ENCODE measurements at places on chromosomes 11 and 22.

- H3K4me1 ChIP-seq: peaks cover 5% of the 10 kb centered on the region
- H3K27ac ChIP-seq: no peak overlapping the region
- peaks cover 5% of the 10 kb centered on the region for H3K27me3 ChIP-seq
- no peaks in the 10 kb centered on the region for H3K36me3 ChIP-seq
- no peak for DNase-seq
- H3K4me3 ChIP-seq: no peak overlapping the region
These were observed 16.7 kb downstream of the ETS1 start for GRCh38 chr11:128570632-128571031.

DNA sequence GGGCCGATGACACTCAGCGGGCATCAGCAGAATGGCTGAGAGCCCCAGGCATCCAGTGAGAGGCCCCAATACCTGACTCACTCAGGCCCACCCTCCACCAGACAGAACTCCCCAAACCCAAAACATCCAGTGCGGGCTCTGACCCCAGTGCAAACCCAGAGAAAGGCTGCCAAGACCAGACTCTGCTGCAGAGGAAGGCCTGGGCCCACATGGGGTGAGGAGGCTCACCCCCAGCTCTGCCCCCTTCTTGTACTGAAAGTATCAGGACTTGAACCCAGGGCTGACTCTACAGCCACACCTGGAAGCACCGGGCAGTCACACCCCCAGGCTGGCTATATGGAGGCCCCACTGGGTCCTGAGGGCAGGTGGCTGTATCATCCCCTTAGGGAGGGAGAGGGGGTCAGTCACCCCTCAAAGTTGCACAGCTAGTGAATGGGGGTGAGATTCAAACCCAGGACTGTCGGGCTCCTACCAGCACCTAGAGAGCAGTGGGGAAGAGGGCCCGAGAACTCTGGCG is 49.3 kb downstream of the IGLL1 start:
- no peak overlapping the region for H3K4me3 ChIP-seq
- H3K4me1 ChIP-seq: no peaks in the 10 kb centered on the region
- peaks cover 67% of the 10 kb centered on the region for H3K27me3 ChIP-seq
- no peak overlapping the region for H3K27ac ChIP-seq
- H3K36me3 ChIP-seq: no peaks in the 10 kb centered on the region
- no peak for DNase-seq

GRCh38 chr11:88655656-88656055 is 318.1 kb upstream of the CTSC start:
- H3K4me1 ChIP-seq: no peaks in the 10 kb centered on the region
- no peak overlapping the region for H3K4me3 ChIP-seq
- no peak overlapping the region for H3K27ac ChIP-seq
- no peak for DNase-seq

GRCh38 chr11:21426931-21427330 is 757.5 kb downstream of the NELL1 start:
- H3K4me3 ChIP-seq: no peak overlapping the region
- no peaks in the 10 kb centered on the region for H3K36me3 ChIP-seq
- DNase-seq: no peak
- H3K4me1 ChIP-seq: no peaks in the 10 kb centered on the region
- H3K27ac ChIP-seq: no peak overlapping the region

- no peaks in the 10 kb centered on the region for H3K4me1 ChIP-seq
- no peak for DNase-seq
- H3K27ac ChIP-seq: no peak overlapping the region
- no peaks in the 10 kb centered on the region for H3K27me3 ChIP-seq
These were observed 114.5 kb upstream of the MTNR1B start for GRCh38 chr11:92854952-92855351.

- H3K36me3 ChIP-seq: no peaks in the 10 kb centered on the region
- H3K4me1 ChIP-seq: peaks cover 3% of the 10 kb centered on the region
- no peak overlapping the region for H3K4me3 ChIP-seq
- DNase-seq: no peak
These were observed 22.2 kb upstream of the TP53I11 start for GRCh38 chr11:44972746-44973435.

DNA sequence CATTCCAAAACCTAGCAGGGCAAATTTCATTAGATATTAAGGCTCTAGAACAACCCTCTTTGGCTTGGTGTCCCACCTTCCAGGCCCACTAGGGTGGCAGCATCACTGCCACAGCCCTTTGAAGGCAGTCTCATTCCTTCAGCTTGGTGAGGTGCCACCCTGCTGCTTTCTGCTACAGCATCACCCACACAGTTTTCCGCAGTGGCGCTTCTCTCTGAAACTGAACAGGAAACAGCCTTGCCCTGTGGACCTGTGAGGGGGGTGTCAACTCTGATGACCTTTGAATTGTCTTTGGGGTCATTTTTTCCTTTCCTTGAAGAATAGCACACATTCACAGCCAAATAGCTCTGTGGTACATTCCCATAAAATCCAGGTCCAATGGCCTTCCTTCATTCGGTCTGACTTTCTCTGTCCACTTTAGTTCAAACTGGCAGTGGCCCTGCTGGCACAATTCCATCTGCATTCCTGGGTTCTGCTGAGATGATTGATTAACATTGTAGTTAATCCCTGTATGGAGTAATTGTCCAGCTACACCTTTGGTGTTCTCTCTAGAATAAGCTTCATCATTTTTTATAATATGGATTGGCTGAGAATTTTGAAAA is 251.9 kb upstream of the FAT3 start:
- no peak for DNase-seq
- H3K27me3 ChIP-seq: no peaks in the 10 kb centered on the region
- no peaks in the 10 kb centered on the region for H3K36me3 ChIP-seq
- H3K4me3 ChIP-seq: no peak overlapping the region
- no peaks in the 10 kb centered on the region for H3K4me1 ChIP-seq

DNA sequence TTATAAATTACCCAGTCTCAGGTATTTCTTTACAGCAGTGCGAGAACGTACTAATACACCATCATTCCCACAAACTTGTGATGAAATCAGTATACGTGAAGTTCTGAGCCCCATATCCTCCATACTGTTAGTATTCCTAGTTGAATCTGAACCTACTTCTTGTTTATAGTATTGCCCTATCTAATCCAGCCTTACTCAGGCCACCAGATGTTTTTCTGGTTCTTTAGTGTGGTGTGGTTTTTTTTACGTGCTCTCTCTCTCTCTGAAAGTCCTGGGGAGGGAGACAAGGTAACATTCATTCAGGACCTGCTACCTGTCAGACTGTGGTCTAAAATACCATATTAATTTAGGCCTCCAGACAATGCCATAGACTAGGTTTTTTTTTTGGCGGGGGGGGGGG is 47.6 kb upstream of the TEAD1 start:
- H3K4me1 ChIP-seq: no peaks in the 10 kb centered on the region
- no peaks in the 10 kb centered on the region for H3K36me3 ChIP-seq
- no peak overlapping the region for H3K27ac ChIP-seq
- DNase-seq: no peak

GRCh38 chr11:34426766-34427185 is 12.0 kb upstream of the CAT start:
- no peaks in the 10 kb centered on the region for H3K4me1 ChIP-seq
- no peak for DNase-seq
- no peaks in the 10 kb centered on the region for H3K27me3 ChIP-seq
- H3K4me3 ChIP-seq: no peak overlapping the region
- no peaks in the 10 kb centered on the region for H3K36me3 ChIP-seq
- H3K27ac ChIP-seq: no peak overlapping the region

DNA sequence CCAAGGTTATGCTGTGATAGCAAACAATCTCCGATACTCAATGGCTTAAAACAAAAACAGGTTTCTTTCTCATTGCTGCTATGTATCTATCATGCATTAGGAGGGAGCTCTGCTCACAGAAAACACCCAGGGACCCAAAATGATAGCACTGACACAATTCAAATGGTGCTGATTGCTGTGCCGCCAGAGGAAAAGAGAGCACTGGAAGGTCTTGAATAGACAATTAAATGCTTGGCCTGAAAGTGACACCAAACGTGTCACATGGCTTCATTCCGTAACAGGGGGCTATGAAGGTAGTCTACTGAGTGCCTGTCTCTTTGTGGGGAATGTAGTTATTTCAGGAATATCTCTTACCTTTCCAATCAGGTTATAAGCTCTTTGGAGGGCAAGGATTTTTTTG is 94.2 kb downstream of the FAR1 start:
- H3K27me3 ChIP-seq: no peaks in the 10 kb centered on the region
- H3K4me3 ChIP-seq: no peak overlapping the region
- no peak for DNase-seq
- H3K36me3 ChIP-seq: no peaks in the 10 kb centered on the region
- H3K27ac ChIP-seq: no peak overlapping the region

- H3K4me1 ChIP-seq: no peaks in the 10 kb centered on the region
- no peak overlapping the region for H3K27ac ChIP-seq
- H3K27me3 ChIP-seq: no peaks in the 10 kb centered on the region
- no peaks in the 10 kb centered on the region for H3K36me3 ChIP-seq
- no peak overlapping the region for H3K4me3 ChIP-seq
These were observed 44.9 kb downstream of the WNT11 start for GRCh38 chr11:76161261-76161961.

DNA sequence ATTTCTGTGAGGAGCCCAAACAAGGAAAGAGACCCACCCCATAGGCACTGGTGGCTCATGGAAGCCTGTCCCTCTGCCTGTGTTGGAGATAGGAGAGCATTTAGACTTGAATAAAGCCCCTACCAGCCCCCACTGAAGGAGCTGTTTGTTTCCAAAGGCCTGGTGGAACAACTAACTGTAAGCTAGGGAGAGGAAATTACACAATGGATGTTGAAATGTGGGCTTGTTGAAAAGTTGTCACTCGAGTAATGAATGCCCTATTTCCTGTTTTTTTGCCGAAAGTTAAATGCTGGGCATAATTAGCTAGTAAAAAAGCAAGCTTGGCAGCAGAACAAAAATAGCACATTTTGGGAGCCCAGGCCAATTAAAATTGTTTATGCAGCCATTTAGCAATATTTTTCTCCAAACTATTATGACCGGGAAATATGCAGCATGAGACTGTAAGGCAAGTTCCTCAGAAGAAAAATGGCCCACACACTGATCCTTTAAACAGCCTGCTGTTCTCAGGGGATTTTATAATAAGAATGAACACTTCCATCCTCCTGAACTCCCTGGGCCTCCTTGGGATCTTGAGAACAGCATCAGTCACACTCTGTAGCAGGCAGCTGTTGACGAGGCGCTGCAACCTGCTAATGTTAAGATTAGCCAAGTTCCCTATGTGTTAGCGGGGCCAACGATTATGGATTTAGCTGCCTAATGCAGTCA is 38.6 kb upstream of the LMO2 start:
- H3K4me3 ChIP-seq: no peak overlapping the region
- no peaks in the 10 kb centered on the region for H3K27me3 ChIP-seq
- peak overlapping the region; percentile 59 for H3K27ac ChIP-seq
- no peaks in the 10 kb centered on the region for H3K36me3 ChIP-seq

DNA sequence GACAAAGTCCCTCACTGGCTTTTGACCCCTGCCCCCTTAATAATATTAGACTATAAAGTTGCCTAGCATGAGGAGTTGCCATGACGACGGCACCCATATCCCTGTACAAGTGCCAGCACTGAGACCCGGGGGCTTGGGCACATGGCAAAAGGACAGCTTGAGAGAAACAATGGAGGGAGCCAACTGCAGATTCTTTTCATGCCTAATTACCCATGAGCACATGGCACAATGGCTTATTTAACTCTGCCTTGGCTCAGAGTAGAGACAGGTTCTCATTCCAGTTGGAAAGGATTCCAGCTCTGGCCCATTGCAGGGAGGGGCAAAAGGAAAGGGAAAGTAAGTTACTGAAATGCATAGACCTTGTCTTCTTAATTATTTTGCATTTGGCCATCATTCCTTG is 261.2 kb upstream of the UBASH3B start:
- H3K4me1 ChIP-seq: no peaks in the 10 kb centered on the region
- no peaks in the 10 kb centered on the region for H3K36me3 ChIP-seq
- no peak for DNase-seq
- no peak overlapping the region for H3K4me3 ChIP-seq
- H3K27ac ChIP-seq: no peak overlapping the region

DNA sequence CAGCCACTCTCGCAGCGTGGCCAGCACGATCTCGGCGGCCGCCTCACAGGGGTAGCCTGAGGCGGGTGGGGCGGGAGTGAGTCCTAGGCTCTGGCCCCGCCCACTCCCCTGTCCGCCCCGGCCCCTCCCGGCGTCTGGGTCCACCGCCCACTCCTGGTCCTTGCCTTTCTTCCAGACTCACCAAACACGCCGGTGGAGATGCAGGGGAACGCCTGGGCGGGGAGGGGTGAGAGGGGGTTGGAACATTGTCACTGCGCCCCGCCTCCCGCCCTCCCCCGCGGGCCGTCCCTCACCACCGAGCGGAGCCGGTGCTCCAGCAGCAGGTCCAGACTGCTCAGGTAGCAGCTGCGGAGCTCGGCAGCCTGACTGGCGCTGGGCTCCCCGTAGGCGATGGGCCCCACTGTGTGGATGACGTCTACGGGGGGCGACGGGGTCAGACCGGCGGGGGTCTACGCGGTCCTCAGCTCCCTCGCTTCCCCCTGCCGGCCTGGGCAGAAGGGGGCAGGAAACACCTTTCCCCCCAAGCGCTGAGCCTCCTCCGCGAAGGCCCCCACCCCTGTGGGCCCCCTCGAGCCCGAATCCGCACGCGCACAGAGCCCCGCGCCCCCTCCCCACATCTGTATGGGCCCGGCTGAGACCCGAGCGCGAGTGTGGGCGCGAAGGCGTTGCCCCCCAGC is 13.2 kb downstream of the OTUB1 start:
- peaks cover 4% of the 10 kb centered on the region for H3K27me3 ChIP-seq
- H3K4me1 ChIP-seq: peaks cover 32% of the 10 kb centered on the region
- peaks cover 36% of the 10 kb centered on the region for H3K36me3 ChIP-seq

GRCh38 chr11:70043482-70043881 is 34.6 kb upstream of the ANO1 start:
- DNase-seq: no peak
- H3K4me3 ChIP-seq: no peak overlapping the region
- no peaks in the 10 kb centered on the region for H3K36me3 ChIP-seq

DNA sequence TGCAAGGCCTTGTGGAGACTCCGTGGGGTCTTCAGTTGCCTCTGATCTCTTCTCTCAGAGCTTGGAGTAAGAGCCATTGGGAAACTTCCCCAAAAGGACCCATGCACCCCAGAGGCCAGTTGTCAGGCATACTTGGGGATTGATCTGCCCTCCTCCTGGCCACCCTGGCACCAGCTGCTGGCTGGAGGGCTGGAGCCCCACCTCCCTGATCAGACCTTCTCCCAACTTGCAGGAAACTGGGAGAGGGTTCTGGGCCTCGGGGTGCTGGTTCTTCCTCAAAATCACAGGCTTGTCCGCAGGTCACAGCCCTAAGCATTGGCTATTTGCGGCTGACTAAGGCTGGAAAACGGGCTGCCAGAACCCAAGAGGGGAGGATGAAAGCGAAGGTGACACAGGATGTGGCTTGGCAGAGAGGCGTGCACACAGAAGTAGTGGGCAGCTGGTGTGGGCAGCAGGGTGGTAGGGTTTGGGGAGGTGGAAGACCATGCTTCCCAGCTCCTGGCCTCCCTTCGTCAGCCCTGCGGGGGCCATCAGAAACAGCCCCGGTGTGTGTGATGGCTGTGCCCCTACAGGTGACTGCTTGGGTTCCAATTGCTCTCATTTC is 1.3 kb upstream of the DGKZ start:
- peak overlapping the region; percentile 71 for H3K27ac ChIP-seq
- peaks cover 41% of the 10 kb centered on the region for H3K4me1 ChIP-seq
- H3K4me3 ChIP-seq: peak overlapping the region; percentile 25
- no peaks in the 10 kb centered on the region for H3K27me3 ChIP-seq
- DNase-seq: no peak

All from esophagus squamous epithelium (tissue), 5 donors.